Fibroblast of skin of left biceps (primary cell): ENCODE measurements at places on chromosomes 12 and 14.

DNA sequence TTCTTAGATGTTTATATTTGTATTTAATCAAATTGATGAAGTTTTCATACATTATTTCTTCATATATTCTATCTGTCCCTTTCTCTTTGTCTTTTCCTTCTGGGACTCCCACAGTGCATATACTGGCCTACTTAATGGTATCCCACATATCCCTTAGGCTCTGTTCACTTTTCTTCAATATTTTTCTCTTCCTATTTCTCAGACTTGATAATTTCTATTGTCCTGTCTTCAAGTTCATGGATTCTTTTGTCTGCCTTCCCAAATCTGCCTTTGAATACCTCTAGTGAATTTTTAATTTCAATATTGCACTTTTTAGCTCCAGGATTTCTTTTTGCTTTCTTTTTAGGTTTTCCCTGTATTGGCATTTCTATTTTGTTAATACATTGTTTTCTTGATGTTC is 33.4 kb downstream of the IFT81 start:
- DNase-seq: no peak

- peak; percentile 54 for DNase-seq
Observed at GRCh38 chr12:2319737-2320506, 267.1 kb downstream of the CACNA1C start.

GRCh38 chr12:68891141-68891540 is 41.8 kb downstream of the CPM start:
- no peak for DNase-seq

DNA sequence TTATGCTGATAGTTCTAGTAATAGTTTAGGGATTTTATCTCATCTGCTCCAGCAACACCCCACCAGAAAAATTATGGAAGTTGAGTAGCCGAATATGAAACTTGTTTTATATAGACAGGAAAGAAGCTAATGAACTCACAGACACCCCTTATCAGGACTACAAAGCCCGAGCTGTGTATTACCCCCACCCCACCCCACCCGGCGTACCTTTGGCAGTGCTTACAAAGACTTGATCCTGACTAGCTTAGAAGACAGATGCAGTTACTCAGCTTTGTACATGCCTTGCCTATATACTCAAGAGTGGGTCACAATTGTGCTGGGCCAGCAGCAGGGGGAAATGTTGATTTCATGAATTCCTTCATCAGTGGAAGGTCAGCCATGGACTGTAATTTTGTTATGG is 22.4 kb downstream of the PROX2 start:
- no peak for DNase-seq

- DNase-seq: no peak
Observed at GRCh38 chr12:113203852-113204760, 17.2 kb upstream of the TPCN1 start.

DNA sequence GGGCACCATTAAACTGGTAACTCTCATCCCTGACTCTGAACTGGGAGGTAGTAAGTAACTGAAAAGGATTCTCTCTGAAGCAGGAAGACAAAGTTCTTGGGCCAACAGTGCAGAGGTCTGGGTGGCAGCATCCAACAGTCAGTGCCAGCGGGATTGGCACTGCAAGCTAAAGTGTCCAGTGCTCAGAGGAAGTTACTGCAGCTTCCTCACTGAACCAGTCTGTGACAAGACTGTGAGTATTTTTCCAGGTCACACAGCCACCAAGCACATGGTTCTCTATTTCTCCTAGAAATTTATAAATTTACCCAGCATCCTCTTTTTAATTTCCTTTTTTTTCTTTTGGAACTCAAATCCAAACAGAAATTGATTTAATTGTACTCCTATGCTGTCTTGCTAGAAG is 81.6 kb upstream of the FAR2 start:
- no peak for DNase-seq

DNA sequence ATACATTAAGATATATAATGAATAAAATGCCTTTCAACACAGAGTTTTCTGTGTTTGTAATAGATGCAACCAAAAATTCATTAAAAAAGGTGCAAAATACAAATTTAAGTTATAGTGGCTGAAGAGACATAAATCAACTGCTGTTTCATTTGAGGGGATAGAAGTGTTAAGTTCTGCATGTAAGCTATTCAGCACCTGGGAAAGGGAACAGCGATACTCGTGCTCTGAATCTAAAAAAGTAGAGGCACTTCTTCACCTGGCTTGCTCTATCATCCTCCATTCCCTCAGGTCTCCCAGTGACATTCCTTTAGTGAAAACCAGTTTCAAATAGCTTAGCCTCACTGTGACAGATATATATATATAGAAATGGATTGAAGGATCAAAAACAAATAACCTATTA is 222.6 kb downstream of the ACSS3 start:
- no peak for DNase-seq

DNA sequence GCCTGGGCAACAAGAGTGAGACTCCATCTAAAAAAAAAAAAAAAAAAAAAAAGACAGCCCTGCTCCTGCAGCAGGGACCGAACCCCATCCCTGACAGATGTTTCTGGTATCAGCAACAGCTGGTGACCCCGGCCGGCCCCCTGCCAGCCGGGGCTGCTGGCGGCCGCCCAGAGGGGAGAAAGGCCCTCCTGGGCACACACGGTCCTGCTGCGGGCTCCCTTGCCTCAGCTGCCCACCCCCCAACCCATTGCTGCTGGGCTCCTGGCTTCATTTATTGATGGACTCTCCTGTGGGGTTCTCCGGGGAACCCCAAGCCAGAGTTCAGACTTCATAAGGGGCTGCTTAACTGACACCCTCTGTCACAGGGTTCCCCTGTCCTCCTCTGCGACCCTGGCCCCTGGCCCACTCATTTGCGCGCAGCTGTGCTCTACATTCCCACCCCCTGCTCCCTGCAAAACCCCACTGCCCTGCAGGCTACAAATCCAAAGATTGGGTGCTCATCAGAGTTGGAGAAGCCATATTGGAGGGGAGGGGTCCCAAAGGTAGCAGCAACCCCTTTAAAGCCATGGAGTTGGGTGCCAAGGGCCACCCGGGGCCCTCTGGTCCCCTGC is 103.6 kb upstream of the RTL1 start:
- DNase-seq: no peak

- DNase-seq: no peak
Observed at GRCh38 chr14:91878274-91878673, 10.9 kb upstream of the TC2N start.

DNA sequence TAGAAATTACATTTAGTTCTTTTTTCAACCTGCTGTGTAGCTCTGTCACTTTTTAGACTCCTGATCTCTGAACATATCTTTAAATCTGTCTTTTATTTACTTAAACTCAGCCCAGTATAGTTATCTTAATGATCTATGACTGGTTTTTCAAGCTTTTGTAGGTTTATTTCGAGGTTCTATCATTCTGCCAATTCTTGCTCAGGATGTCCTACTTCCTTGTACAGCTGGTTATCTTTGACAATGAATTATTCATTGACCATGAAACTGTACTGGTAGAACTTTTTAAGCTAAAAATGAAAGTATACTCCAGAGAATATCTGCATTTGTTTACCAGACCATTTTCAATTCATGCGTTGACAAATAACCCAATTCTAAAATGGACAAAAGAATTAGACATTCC is 37.8 kb downstream of the TC2N start:
- DNase-seq: no peak

- DNase-seq: no peak
Observed at GRCh38 chr14:75660238-75660629, 442 bp downstream of the ERG28 start.

DNA sequence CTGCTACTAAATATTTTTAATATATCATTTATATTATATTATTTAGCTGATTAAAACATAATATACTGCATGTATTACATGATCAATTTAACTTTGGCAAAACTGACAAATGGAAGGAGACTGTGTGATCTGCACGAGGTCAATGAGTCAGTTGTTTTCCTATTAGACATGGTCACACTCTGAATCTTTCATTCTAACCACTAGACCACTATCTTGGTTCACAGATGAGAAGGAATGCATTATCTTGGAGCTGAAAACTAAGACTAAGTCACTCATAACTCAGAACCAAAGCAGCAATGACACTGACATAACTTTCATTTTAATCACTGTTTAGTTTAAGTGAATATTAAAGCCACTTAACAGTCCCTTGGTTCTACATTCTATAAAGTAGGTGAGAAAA is 37.4 kb downstream of the GNPTAB start:
- DNase-seq: no peak

DNA sequence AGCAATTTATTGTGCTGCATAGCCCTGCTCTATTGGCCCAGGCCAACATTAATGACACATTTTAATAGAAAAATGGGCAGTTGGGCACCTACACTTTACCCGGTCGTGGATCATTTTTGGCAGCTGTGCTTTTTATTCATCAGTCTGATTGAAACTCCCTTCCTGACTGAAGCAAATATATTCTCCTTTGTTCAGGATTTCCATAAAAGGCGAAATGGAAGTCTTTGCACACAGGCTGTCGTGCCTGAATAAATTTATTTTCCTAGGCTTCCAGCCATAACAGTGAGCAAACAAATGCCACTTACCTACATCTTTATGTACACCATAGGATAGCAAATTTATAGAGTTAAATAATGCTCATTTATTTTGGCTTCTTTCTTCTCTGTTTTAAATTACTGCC is 480.7 kb upstream of the DCN start:
- DNase-seq: no peak

- no peak for DNase-seq
Observed at GRCh38 chr14:94120667-94121340, 8.6 kb downstream of the IFI27L2 start.

- DNase-seq: no peak
Observed at GRCh38 chr12:24223926-24224325, 274.5 kb upstream of the SOX5 start.

DNA sequence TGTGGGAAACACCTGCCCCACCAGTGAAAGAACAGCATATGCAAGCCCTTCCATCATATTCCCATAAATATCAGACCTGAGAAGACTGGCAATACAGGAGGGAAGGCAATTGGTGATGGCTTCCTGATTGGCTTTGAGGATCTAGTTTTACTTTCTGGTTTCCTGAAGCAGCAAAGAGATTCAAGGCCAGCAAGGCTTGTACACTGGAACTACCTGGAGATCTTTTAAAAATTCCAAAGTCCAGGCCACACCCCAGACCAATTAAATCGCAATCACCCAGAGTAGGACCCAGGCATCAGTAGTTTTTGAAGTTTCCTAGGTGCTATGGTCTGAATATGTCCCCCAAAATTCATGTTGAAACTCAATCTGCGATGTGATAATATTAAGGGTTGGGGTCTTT is 2.9 kb upstream of the TEP1 start:
- no peak for DNase-seq

DNA sequence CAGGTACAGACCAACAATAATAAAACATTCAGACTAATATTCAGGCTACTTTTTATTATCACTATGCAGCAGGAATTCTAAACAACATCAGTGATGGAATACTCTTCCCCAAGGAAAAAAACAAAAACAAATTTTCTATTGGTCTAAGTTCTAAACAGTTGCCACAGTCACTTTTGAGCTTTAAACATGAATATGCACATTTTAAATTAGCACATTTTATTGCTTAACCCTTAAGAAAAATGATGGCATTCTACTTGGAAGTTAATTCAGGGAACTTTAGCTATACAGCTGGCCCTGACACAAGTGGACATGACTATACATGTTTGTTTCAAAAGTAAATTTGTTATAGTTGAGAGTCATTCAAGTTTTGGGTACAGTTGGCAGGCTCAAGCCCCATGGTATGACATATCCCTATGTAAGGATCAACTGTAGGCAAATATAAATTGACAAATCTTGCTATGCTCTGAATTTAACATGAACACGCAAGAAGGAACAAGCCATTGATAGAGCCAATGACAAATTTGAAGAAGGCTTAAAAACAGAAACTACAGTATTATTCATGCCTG is 224.3 kb upstream of the AMIGO2 start:
- no peak for DNase-seq

- no peak for DNase-seq
Observed at GRCh38 chr12:87660987-87661774, 368.0 kb downstream of the C12orf50 start.

DNA sequence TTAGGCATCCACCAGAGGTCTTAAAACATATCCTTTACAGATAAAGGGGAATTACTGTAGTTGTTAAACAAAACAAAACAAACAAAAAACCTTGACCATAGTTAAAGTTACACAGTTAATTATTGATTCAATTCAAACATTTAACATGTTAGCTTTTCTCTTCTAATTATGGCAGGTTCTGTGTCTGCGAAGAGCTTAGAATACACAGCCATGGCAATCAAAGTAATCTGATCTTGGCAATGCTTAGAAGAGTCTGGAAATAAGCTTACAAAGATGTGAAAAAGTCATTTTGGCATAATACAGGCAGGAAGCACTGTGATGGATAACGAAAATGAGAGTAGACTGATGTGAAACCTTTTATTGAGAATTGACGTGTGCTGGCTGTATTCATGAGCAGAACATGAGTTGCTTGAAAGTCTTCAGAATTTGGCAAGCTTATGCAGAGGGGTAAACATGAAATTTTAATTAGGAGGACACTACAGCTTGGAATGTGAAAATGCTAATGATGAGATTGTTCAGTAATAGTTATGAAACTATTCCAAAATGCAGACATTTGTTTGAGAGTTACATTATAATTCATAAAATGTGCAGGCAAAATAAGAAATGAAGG is 629.6 kb downstream of the FSCB start:
- DNase-seq: no peak

DNA sequence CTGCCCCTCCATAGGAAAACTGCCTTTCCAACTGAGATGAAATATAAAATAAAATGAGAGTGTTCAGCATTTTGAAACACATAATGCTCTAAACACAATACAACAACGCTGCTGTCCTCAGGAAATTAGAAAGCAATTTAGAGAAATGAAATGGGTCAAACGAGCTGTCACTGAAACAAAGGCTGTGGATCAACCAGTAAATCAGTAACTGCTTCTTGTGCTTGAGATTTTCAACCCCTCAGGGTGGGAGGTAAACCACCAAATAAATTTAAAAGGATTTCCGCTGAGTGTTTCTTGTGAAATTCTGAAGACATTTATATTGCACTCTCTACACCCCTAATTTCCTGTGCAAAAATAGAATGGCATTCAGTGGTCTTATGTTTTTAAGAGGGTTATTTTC is 657.1 kb upstream of the SEL1L start:
- DNase-seq: no peak

DNA sequence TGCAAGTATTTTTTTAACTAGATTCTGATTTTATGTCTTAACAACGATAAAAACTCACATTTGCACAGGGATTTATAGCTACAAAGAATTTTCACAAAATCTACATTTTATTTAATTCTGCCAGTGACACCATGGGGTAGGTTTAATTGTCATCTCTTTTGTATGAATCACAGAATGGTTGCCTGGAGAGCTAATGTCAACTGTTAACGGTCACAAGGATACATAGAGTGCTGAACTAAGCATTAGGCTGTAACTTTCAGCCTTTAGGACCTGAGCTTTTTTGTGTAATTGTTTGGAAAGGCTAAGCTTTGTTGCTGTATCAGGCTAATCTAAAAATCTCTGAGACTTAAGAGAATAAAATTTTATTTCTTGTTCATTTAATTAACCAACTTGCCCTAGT is 465.3 kb upstream of the TBX3 start:
- no peak for DNase-seq

DNA sequence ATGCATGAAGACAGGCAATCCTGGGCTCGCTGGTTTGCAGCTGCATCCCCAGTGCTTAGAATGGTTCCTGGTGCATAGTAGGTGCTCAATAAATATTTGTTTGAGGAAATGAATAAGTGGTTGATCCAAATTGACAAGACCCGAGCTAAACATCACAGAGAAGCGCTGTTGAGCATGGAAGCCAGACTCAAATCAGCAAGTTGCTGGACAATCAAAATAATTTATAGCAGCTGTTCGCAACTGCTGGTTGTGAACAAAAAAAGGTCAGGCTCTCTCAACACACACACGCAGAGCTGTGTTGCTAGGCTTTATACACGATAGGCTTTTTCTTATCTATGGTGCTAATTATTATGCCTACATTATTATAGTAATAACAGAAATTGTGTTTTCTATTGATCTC is 190.2 kb downstream of the TBX5 start:
- no peak for DNase-seq
